B cell (primary cell): ENCODE measurements at places on chromosomes 6 and 20.

- no peak for DNase-seq
These were observed 614.5 kb downstream of the PKHD1 start for GRCh38 chr6:51472745-51473487.

- DNase-seq, result no peak
These were observed 301.9 kb downstream of the UTRN start for GRCh38 chr6:144586986-144587385.

GRCh38 chr20:47160240-47160639 is 196.3 kb downstream of the ZMYND8 start:
- DNase-seq, result no peak

DNA sequence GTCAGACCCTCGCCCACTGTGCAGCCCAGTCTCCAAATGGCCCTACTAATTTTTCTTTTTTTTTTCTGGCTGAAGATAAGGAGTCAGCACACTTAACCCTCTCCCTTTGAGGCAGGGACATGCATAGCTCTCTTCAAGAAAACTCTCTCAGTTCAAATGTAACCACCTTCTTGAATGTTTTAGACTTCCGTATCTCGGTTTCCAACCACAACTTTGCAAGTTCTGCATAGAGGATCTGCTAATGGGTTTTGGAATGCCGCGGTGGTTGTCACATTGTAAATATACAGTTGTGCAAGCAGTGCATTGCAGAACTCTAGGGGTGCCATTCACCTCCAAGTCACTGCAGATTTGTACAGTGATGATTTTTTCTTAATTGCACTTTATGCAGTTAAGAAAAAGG is 59.4 kb upstream of the SLC35B3 start:
- DNase-seq, result no peak

DNA sequence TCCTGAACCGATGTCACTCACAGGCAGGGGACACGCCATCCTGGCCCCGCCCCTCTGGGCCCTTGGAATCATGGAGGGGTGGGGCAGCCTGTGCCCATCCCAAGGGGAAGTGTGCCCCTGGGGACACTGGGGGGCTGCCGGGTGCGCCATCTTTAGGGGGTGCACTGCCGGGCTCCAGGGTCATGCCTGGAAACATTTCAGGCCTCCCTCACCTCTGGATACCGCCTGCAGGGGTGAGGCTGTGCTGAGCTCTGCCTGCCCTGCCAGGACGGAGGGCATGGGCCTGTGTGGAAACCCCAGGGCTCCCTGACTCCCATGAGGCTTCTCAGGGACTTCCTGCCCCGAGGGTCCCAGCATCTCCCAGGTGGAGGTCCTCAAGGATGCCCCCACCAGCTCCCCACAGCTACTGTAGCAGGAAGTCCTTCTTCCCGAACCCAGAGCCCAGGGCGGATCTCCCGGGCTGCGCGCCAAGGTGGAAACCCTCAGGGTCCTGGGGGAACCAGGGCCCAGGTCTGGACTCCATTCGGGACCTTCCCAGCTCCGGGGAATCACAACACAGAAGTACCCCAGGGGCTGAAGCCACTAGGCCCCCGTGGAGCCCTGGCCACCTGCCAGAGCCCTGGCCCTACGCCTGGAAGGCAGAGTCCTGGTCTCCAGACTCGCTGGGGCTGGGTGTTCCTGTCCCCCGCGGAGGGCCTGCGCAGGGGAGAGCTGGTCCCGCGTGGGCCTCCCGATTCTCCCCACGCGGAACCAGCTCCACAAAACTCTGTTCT is 15.6 kb downstream of the CHRNA4 start:
- DNase-seq, result no peak

- DNase-seq, result no peak
These were observed 42.8 kb upstream of the PLCG1 start for GRCh38 chr20:41094353-41095055.

GRCh38 chr6:134447883-134448387 is 130.0 kb upstream of the SGK1 start:
- DNase-seq, result no peak
